Muscle of back (tissue), 13 donors: ENCODE measurements at places on chromosomes 11 and 22.
A peak's percentile ranks its signal among the peaks of the same experiment; 100 is the strongest.

- no peak for DNase-seq
Measured at GRCh38 chr11:77086521-77087472, 15.8 kb upstream of the OMP start.

DNA sequence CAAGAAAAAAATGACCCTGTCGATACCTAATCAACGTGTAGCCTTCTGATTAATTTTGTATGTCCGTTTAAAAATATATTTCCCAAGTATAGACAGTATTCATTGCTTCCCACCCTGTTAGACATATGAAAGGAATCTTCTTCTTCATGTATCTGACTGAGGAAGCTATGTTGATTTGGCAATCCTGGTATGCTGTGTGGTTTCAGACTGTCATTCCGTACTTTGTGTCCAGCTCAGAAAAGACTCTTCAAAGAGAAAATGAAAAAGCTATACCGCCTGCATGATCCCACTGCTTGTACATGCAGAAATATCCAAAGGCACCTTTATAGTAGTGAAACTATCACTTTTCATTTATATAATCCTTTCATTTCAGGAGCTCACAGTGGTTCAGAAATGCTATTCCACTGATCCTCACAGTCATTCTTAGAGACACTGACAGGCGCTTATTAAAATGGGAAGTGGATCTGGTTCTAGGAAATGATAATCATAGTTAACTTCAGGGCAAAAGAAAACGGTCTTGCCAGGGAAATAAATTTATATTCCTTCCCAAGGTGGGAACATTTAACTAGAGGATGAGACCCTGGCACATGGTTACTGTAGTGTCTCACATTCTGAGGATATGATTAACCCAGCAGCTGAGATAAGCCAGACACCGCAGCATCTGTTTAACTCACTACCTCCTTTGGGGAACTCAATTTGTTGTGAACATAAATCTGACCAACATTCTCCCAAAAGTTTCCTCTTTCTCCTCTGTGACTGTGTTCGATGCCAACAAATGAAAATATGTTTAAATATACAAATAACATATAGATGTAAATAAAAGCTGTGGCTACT lies 599.2 kb upstream of the LUZP2 start:
- DNase-seq: no peak

- DNase-seq: peak; percentile 23
Measured at GRCh38 chr11:30889143-30889794, 303.1 kb upstream of the MPPED2 start.

- no peak for DNase-seq
Measured at GRCh38 chr11:107947904-107948303, 19.7 kb downstream of the RAB39A start.

DNA sequence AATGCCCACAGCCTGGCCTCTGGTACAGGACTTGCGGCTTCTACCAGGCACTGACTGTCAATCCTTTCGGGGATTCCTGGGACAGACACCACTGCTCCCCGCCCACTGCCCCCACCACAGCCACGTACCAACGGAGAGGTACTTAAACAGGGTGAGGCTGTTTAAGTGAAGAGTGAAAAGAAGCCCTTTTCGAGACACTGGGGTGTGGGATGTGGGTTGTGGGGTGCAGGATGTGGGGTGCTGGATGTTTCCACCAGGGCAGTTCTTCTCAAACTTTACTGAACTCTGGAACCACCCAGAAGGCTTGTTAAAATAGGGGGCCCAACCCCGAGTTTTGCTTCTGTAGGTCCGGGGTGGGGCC lies 34.2 kb upstream of the PRR5 start:
- no peak for DNase-seq

DNA sequence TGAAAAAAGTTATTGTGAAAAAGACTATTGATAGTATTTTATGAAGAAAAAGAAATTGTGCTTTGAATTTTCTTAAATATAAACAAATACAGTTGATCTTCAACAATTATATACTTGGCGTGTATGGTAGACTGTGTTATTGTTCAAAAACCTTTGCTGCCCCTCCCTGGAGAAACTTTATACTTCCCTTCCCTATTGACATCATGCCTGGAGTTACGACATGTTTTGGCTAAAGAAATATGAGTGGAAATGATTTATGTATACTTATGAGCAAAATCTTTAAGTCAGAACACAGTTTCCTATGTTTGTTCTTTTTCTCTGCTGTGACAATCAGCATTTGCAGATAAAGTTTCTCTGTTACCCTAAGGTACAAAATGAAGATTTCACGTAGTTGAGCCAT lies 243.8 kb downstream of the TMEM135 start:
- peak; percentile 91 for DNase-seq

DNA sequence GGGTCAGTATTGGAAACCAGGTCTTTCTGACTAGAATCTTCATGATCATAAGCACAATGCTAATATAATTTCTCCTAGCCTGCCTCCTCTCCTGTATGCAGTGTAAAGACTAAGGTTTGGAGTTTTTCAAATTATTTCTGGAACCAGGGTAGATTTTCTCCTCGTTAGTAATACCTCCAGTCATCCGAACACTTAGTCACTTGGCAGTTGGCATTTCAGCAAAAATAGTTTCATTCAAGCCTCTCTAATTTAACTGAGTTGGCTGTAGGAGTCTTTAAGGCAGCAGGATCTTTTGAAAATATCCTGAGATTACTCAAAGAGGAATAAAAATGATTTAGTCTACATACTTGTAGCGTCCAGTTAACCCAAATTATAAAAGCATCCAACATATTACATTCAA lies 6.3 kb downstream of the TYR start:
- DNase-seq: no peak

GRCh38 chr11:41461057-41461681 lies 1.7 kb upstream of the LRRC4C start:
- DNase-seq: no peak

DNA sequence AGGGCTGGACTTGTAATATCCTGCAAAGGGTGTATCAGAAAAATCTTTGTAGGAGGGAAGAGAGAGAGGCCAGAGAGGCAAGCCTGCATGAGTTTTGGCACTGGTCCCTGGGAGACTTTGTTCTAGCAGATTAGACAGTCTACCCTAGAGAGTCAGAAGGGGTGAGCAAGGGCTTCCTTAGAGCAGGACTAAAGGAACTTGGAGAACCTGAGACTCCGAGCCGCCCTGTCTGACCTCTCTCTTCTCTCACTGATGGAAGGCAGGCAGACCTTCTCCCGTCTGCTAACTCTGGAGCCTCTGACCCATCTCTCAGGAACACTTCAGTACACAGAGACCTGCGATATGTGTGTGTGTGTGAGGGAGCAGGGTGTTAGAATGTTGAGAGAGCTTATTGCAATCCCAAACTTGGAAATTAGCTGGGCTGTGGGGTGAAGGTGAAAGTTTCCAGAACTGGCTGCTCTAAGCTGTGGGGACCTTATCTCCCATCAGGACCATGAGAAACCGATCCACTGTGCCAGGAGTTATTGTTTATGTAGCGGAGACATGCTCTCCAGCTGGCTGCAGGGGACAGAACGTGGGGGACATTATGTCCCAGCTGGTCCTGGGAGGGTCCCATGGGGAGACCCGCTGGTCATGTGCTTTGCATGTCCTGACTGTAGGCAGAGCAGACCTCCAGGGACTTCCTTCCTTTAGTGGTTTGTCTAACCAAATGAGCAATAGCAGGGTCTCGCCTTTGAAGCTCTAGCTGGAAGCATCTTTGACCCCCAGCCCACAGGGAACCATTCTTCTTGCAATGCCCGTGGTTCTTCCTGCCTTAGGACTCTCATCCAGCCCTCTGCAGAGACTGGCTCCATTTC lies 51.1 kb downstream of the TIMP3 start:
- peak; percentile 44 for DNase-seq

DNA sequence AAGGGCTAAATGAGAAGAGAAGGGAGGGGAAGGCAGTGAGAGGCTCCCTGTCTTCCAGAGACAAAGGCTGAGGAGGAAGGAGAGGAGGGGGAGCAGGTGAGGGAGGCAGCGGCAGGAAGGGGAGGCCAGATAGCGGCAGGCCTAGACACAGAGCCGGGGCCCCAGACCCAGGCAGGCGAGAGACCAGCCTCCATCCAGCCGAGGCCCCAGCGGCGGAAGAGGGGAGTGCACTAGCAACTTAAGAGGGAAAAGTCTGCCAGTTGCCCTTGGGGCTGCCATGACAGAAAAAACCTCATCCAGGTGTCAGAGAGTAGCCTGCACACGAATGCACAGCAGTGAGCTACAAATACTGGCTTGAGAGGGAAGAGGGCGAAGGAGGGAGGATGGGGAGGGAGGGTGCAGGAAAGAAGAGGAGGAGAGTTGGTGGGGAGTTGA lies 46.7 kb downstream of the IGLL1 start:
- DNase-seq: peak; percentile 48

DNA sequence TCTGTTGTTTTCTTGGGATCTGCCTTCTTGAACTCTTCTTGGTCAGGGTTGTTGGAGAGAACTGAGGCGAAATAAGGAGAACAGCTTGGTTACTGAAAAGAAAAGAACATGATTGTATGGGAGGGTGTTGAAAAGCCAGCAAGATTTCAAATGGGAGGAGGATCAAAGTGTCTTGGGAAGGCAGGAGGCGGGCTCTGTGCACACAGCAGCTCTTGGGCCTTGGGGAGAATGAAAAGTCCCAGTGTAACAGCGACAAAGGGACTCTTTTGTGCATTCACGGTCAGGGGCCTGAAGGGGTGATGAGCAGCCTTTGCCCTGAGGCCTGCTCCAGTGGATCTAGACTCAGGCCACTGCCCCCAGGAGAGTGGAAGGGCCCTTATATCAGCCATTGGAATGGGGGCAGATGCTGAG lies 135.4 kb downstream of the ADAMTS15 start:
- no peak for DNase-seq

- no peak for DNase-seq
Measured at GRCh38 chr11:128694618-128695481, 978 bp downstream of the FLI1 start.

- no peak for DNase-seq
Measured at GRCh38 chr11:122308226-122308625, 192.2 kb upstream of the BLID start.

GRCh38 chr11:126115816-126116331 lies 53.2 kb upstream of the CDON start:
- peak; percentile 80 for DNase-seq

DNA sequence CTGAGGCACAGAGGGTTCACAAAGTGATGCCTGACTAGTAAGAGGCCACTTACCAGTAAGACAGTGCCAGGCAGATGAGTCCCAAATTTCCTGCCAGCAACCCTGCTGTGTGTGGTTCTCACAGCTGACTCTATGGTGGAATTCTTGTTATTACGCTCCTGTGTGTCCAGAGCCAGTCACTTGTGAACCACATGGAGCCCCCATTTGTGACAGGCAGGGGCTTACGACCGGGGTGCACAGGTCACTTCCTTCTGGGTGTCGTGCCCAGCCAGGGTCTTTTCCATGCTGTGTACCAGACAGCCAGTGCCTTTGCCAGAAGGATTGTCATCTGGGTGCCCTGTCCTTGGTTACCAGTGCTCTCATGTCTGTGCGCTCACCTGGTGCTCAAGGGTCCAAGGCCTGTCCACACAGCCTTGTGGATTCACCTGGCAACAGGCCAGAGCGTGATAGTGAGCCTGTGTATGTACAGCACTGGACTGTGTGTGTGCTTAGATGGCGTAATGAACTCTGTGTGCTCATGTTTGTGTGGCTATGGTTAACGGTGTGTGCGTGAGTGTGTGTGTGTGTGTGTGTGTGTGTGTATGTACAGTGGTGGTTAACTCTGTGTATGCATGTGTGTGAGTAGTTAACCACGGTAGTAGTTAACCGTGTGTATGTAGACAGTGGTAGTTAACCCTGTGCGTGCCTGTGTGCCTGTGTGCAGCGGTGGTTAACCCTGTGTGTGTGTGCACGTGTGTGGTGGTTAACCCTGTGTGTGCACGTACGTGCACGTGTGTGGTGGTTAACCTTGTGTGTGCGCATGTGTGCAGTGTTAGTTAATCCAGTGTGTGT lies 18.6 kb downstream of the GRAMD4 start:
- DNase-seq: no peak

- no peak for DNase-seq
Measured at GRCh38 chr22:36297568-36297967, 44.6 kb downstream of the APOL1 start.

DNA sequence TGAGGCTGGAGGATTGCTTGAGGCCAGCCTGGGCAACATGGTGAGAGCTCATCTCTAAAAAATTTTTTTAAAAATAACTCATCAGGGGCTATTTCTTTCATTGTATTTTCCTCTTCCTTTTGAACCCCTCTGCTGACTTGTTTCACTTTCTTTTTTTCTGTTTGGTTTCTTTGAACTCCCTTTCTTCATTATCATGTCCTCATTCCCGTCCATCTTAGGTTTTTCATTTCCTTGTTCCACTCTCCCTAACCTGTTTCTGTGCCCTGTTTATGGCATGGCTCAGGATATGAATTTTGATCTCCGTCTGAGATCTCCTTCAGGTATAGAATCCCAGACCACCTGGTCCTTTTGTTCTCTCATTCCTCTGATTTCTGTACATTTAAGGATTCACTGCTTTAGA lies 12.5 kb downstream of the MARK2 start:
- DNase-seq: no peak

DNA sequence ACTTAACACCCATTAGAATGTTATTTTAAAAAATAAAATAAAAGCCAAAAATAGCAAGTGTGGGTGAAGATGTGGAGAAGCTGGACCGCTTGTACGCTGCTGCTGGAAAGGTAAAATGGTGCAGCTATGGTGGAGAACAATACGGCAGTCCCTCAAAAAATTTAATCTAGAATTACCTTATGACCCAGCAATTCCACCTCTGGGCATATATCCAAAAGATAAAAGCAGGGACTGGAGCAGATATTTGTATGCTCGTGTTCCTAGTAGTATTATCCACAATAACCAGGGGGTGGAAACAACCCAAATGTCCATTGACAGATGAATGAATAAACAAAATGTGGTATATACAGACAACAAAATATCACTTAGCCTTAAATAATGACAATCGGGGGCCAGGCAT lies 6.1 kb upstream of the APOA5 start:
- no peak for DNase-seq

DNA sequence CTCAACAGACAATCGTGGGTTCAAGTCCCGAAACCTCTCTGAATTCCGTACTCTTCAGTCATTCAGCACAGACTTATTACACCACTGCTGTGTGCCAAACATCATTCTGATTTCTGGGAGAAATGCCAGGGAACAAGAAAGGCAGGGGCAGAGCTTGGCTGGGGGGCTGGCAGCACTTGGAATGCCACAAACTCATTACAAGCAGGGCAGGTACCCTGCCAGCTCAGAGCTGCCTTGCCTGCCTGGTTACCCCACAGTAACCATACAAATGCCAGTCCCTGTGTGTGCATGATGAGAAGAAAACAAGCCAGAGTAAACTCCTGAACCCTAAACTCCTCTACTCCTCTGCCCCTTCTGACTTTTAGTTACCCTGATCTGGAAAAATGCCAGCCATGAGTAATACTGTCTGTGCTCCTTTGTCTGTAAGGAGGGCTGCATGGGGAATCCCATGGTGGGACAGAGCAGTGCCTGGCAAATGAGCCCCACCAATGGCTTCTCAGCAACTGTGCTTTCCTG lies 6.9 kb upstream of the RAD9A start:
- DNase-seq: no peak

DNA sequence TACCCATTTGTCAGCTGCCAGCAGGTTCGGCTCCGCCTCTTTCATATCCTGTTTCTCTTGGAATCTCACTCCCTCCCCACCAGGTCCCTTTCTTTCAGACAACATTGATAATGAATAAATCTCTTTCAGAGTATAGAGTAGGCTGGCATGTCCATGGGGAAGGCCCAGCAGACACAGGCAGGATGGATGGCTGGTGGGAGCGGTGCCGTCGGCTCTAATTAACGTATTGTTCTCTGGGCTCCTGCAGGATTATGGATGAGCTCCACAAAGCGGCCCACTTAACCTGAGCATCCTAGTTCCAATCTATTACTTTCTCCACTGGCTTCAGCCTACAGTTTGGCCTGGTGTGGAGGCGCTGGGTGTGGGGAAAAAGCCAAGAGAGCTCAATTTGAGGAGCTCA lies 588.0 kb downstream of the BUD13 start:
- DNase-seq: no peak
